CD4-positive, alpha-beta T cell treated with Interleukin-6 at 100 ng/mL for 8 hours (primary cell): ENCODE measurements at places on chromosomes 5 and 9.

- DNase-seq, result no peak
These were observed 43.4 kb downstream of the LRRTM2 start for GRCh38 chr5:138831703-138832102.

- no peak for DNase-seq
These were observed 9.6 kb downstream of the ACSL6 start for GRCh38 chr5:132001647-132002561.

GRCh38 chr9:14349146-14349446, 35.2 kb upstream of the NFIB start:
- DNase-seq, result no peak

DNA sequence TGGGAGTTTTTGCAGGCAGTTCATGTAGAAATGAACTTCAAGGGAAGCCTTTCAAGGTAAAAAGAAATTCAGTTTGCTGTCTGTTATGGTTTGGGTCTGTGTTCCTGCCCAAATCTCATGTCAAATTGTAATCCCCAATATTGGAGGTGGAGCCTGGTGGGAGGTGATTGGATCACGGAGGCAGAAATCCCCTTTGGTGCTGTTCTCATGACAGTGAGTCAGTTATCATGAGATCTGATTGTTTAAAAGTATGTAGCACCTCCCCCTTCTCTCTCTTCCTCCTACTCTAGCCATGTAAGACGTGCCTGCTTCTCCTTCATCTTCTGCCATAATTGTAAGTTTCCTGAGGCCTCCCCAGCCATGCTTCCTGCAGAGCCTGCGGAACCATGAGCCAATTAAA, 341.4 kb downstream of the ARHGEF28 start:
- DNase-seq, result no peak

GRCh38 chr9:130699047-130699446, 5.5 kb downstream of the EXOSC2 start:
- no peak for DNase-seq

DNA sequence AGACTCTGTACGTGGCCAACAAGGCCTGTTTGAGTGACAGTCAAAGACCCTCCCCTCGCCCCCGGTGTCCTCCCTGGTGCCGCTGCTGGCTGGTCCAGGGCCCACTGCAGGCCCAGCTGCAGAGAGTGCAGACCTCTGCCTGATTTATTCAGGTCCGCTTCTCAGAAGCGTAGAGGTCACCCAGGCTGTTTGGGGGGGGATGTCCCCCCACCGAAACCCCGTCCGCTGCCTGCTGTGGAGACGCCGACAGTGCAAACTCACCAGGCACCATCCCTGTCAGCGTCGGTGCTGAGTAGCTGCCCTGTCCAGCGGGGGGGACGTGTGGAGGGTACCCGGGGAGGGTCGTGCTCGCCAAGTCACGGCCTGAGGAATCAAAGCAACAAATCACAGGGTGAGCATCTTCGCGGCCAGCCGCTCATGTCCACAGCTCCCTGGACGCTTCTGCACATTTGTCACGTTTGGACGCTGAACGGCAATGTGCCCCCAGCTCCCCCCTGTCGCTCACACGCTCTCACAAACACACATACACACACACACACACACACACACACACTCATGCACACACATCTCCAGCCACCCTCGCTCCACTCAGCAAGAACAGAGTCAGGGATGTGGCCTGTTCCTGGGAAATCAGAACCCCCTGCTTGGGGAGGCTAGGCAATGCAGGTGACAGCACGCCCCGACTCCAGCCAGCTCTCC, 152.2 kb downstream of the PAX5 start:
- DNase-seq, result no peak

DNA sequence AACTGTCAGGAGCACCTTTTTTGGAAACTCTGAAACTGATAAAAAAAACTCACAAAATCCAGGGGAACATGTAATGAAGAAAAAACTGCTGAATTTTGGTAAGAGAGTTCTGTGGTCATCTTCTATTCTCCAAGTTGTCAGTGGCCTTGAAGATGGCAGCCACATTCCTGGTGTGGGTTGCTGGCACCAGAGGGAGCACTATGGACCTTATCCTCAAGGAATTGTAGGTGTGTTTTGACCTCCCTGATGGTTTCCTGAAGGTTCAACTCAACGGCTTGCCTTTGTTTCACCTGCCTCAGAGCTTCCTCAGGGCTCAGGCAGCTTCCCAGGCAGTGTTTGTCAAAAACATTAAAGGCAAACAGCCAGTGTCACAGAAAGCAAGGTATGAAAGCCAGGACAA, 2.2 kb upstream of the SLC38A9 start:
- DNase-seq, result no peak

DNA sequence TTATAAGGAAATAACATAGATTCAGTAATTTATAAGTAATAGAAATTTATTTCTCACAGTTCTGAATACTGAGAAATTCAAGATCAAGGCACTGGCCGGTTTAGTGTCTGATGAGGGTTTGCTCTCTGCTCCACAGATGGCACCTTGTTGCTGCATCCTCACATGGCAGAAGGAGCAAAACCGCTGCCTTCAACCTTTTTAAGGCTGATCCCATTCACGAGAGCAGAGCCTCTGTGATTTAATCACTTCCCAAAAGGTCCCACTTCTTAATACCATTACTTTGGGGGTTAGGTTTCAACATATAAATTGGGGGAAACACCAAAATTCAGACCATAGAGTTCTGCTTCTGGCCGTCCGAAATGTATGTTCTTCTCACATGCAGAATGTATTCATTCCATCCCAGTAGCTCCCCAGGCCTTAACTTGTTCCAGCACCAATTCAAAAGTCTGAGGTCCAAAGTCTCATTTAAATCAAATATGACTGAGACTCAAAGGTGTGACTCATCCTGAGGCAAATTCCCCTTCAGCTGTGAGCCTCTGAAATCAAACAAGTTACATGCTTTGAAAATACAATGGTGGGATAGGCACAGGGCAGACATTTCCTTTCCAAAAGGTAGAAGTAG, 30.6 kb downstream of the BAAT start:
- DNase-seq, result no peak

DNA sequence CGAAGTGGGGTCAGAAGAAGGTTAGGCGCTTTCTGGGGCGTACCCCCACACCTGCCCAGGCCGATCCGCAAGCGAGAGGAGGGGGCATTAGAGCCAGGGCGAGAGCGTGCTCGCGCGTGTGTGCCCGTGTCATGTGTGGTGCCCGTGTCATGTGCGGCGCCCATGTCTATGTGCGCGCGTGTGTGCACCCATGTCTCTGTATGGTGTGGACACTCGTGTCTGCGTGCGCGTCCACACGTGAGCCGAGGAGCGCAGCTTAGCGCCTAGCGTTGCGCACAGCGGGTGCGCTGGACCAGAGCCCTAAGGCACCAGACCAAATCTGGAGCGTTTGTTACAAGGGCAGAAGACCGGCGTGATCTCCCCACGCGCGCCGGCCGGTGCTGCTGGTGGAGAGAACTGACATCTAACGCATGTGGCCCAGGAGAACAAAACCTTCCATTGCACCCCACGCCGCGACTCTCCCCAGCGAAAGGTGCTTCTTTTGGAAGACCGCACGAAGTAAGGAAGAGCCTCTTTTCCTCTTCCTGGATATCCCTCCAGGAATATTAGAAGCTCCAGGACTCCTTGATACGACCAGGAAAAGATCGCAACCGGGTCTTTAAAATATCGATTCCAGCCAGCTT, 644 bp downstream of the NIM1K start:
- no peak for DNase-seq

DNA sequence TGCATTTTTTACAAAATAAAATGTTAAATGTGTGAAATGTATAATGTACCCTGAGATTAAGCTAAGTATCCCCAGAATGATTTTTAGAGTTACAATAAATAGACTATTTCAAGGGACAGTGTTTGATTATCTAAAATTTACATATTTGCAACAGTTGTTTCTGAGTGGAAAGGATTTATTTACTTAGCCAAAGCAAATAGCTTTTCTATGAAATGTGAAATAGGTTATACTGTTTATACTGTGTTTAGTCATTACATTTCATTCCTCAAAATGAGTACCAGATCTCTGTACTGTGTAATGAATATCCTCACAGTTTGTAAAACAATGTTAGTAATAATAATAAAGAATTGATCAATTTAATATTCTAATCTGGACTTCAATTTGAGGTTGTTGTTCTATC, 1019.0 kb downstream of the NR2F1-AS1 start:
- no peak for DNase-seq

DNA sequence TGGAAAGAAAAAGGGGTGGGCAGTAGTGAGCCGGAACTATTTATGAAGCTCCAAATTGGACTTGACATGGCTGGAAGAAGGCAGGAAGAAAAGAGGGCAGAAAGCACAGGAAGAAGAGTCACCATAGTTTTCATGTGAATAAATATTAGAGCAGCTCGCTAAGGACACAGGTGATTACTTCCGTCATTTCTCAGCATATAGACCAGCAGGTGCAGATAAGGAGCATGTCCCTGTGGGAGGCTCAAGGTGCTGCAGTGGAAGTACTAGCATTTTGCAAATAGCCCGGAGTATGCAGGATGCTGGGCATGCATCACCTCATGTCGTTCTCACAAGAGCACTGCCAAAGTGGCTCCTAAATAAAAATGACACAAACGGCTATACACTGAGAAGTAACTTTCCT, 71.3 kb upstream of the HTR4 start:
- no peak for DNase-seq
